Left forelimb (tissue), 1 donor: ENCODE measurements at places on chromosomes 11 and 22.

DNA sequence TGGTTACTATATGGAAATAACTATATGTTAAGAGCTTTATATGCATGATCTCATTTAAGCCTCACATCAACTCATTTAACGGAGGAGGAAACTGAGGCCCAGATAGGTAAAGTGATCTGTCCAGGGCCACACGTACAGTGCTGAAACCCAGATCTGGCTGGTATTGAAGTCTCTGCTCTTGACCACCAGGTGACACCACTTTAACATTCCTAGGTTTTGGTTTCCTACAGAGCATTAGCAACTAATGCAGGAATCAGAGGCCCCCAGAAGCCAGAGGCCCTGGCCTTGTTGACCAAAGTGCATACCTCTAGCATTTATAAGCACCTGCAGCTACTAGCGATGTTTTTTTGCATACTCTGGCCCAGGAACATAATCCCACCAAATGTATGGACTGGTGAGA lies 12.9 kb upstream of the LIMK2 start:
- no peak for DNase-seq

DNA sequence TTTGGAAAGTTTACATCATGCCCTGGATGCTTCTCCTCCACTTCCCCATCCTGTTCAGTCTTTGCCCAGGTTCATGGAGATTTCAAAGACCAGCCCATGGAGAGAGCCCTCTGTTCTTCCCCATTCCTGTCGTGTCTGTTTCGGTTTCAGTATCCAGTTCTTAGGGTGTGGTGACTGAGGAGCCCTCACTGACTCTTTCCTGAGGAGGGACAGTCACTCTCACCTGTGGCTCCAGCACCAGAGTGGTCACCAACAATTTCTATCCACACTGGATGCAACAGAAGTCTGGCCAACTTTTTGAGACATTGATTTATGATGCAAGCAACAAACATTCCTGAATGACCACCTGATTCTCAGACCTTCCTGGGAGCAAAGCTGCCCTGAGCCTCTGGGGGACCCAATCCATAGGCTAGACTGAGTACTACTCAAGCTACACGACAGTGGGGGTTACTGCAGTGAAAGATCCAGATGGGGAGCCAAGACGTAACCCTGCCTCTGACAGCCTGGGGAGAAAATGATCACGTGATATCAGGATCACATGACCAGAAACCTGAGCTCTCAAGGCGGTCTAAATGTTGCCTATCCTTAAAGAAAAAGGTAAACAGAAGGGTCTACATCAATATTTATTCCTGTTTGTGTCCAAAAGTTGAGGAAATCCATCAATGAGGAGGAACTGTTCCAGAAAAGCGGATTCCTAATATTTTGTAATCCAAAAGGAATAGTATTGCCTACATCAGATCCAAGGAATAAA lies 76.2 kb upstream of the VPREB1 start:
- DNase-seq = no peak

- DNase-seq = no peak
Measured at GRCh38 chr11:131754671-131755070, 384.3 kb downstream of the NTM start.

- DNase-seq = no peak
Measured at GRCh38 chr11:63998558-63999348, 12.5 kb downstream of the OTUB1 start.

DNA sequence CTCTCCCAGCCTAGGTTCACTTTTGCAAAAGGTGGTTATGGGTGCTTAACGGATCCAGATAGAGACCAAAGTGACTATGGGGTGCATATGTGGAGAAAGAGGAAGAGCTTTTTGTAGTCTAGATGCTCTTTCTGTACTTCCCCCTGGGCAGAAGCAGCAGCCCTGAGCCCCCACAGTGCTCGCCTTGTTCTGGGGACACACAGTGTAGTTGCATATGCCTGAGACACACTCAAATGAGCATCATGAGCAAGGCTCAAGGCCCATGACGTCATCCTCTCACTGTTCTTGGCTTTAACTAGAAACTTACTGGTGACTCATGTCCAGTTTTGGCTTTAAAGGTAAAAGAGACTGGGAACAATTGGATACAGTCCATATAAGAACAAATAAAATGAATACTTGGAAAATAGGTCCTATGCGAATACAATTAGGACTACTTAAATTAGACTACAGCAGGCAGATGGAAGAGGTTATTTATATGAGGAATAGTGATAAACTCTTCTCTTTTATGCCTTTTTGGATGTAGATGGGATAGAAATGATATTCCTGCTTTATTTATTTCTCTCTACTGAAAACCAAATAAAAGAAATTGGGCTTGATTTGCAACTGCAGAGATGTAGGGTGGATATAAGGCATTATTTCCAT lies 20.1 kb upstream of the PEX26 start:
- no peak for DNase-seq

- no peak for DNase-seq
Measured at GRCh38 chr22:25696763-25697162, 45.2 kb upstream of the MYO18B start.
